ENCODE measurements at places on chromosomes 11 and 22.

DNA sequence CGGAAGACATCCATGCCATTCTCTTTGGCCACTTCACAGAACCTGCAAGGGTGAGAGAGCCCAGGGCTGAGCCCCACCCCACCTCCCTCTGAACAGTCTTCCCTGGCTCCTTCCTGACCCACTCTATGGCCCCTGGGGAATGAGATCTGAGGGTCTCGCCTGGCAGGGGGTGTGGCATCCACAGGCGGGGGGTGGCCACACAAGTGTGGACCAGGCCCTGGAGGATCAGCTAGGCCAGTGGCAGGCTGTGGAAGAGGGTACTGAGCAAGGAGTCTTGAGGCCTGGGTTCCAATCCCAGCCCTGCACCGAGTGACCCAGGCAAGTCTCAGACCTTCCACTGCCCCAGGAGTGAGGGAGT is 5.6 kb upstream of the LRFN4 start:
- no peak for DNase-seq

GRCh38 chr11:64774144-64774543 is 4.2 kb downstream of the SF1 start:
- DNase-seq = no peak

GRCh38 chr22:24325105-24325757 is 54.6 kb downstream of the SPECC1L start:
- DNase-seq = no peak

DNA sequence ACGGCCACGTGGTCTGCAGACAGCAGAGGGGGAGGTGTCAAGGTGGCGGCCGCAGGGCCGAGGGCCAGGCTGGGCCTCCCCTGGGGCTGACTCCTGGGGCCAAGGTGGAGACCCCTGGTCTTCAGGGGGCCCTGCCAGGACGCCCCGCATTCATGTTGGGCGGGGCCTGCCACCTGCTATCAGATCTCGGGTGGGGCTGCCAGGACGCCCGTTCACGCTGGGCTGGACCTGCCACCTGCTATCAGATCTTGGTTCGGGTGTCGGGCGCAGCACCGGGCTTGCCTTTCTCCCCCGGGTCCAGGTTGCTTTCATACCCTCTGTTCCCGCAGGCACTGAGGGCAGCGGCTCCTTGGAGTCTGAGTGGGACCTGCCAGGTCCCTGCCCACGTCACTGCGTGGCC is 16.1 kb upstream of the MAPK11 start:
- DNase-seq = no peak

DNA sequence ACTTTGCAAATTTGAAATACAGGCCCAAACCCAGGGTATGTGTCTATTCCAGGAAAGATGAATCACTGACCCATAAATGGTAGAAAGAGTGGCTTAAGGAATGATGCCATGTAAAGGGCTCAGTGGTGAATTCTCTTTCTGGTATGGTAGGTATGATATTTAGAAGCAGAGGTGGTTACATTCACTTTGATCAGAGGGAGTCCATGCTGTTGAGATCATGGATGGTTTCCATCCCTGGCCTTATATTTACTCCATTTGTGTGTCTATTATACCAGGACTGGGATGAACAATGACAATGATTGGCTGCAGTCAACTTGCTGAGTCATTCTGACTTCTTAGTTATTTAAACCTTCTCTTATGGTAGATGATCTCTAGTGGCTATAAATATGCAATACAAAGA is 419.8 kb upstream of the LRRC4C start:
- DNase-seq = no peak

DNA sequence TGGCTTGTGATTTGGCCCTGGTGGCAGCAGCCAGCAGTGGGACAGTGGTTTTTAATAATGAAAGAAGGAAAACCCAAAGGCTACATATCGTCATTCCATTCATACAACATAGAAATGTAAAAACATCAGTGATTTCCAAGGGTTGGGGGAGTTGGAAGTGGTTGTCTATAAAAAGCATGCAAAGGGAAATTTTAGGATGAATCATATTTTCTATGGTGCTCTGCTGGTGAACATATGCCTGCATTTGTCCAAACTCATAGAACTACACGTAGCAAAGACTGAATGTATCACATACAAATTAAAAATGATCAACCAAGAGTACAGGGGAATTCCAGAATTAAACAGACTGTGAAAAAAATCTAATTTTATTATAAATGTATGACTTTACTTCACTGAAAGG is 11.1 kb downstream of the OR5B3 start:
- DNase-seq = no peak

DNA sequence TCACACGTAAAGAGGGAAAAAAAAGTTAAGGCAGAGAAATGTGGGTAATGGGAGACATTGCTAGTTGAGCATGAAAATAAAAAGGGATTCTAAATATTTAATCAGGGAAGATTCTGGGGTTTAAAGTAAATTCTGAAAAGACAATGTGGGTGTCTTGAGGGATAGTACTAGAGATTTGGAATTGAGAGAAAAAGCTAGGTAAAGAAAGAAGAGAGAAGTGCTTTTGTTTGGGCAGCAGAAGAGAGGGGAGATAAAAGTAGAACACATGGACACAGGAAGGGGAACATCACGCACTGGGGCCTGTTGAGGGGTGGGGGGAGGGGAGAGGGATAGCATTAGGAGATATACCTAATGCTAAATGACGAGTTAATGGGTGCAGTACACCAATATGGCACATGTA is 3.5 kb upstream of the YPEL4 start:
- no peak for DNase-seq

DNA sequence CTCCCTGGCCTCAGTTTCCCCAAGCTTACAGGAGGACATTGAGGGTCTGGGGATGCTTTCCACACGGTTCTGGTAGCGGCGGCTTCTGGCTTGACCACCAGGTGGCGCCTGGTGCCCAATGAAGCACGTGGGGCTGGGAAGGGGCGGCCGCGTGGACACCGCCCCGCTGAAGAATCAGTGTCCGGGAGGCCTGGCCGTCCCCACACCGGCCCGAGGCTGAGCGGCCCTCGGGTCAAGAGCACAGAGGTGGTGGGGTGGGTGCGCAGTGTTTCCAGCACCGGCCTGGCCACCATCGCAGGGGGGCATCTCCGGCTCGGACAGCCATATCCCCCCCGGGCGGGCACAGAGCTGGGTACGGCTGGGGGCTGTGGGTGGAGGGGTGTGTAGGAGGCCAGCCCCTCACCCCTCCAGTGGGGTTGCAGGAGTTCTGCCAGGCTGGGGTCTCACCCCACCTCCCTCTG is 27.8 kb upstream of the PPARA start:
- peak; percentile 68 for DNase-seq

DNA sequence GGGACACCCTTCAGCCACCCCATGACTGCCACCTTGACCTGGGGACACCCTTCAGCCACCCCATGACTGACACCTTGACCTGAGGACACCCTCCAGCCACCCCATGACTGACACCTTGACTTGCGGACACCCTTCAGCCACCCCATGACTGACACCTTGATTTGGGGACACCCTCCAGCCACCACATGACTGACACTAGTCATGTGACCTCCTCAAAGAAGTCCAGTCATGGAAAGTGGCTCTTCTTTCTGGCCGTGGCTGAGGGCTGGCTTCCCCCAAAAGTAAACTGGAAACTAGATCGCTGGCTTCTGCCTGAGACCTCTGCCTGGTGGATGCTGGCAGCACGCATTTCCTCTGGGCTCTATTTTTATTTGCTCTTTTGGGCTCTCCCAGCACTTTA is 28.4 kb downstream of the ARFGAP2 start:
- DNase-seq = no peak

- DNase-seq = no peak
Observed at GRCh38 chr11:7546324-7546791, 32.6 kb downstream of the PPFIBP2 start.

GRCh38 chr11:12587333-12587991 is 86.8 kb upstream of the TEAD1 start:
- DNase-seq = no peak

- no peak for DNase-seq
Observed at GRCh38 chr22:39907605-39908097, 6.8 kb downstream of the GRAP2 start.
